Fibroblast of skin of scalp (primary cell): ENCODE measurements at places on chromosomes 4 and X.

DNA sequence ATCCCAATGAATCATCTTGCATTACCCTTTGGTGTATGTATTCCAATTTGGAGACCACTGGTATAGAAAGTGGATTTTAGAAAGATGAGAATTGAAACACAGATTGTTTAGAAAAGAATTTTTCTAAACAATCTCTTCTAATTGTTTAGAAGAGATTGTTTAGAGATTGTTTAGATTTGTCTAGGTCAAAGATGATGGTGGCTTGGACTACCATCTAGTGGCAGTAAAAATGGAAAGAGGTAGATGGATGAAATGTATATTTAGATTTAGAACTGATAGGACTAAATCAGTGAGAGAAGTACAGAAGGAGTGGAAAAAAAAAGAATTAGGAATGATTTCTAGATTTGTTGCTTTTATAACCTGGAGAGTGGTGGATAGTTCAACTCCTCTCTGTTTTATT, 70.6 kb downstream of the ARSJ start:
- DNase-seq, result no peak

DNA sequence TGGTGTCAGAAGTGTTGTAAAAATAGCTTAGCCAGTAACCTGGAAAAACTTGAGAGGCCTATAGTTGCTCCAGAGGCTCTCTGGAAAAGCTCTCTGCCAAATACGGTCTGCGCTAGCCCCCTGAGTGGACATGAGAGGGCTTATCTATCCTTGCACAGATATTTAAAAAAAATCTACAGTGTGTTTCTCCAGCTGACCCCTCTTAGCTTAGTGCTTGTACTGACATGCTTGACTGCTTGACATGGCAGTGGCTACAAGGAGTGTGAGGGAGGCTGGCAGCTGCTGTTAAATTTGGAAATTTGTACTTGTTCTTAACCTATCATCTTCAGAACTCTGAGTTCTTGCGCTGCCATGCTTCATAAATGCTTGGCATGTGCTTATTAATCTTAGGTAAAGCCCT, 229.2 kb downstream of the RBMX2 start:
- DNase-seq, result no peak

- peak; percentile 69 for DNase-seq
These were observed 7.2 kb downstream of the IBSP start for GRCh38 chr4:87806520-87806919.

- peak; percentile 0 for DNase-seq
These were observed 305.3 kb downstream of the PRR32 start for GRCh38 chrX:127124871-127125270.

DNA sequence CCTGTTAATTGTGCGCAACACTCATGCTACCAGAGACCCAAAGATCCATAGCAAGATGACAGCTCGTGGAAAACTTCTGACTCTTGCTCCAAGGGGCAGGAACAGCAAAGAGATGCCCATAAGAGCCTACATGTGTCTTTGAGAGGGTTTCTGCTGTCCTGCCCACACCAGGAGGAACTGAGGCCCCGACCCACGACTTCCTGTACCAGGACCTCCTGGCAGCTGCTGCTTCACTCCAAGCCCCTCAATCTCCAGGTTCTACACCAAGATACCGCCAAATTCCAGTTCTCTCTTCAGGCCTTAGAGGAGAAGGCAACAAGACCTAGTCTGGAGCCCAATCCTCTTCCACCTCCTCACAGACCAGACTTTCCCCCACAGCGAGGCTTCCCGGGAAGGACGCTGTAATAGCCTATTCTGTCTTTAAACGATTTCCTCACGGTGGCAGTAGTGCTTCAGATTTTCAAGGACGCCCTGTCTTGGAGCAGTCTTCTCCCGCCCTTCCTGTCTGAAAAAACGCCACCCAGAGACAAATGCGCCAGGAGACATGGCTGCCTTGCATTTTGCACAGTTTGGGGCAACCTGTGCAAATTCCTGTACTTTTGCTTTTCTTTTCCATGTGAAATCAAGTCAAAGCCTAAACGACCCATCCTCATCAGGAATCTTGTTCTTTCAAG, 230.2 kb upstream of the STK26 start:
- DNase-seq, result peak; percentile 2

DNA sequence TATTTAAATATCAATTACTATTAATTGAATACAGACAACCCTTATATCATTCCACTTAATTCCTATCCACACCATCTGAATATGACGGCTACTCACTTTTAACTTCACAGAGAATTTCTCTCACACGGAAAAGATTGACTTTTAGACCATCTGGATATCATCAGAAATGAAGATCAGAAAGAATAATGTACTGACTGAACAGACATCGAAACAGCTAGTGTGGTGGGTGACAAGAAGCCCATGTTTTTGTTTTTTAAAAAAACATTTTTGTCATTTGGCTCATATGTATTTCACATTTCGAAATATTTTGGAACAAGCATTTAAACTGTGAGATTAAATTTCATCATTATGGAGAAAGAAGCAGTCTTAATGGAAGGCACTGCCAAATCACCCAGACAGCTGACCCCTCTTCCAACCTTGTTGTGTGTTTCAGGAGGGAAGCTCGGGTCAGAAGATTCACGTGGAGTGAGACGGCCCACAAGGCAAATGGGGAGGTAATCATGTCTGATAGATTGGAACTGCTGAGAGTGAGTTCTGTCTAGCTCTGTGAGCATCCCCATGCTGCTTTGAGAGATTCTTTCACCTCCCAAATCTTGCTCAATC, 204.2 kb upstream of the RASGEF1B start:
- DNase-seq, result no peak

DNA sequence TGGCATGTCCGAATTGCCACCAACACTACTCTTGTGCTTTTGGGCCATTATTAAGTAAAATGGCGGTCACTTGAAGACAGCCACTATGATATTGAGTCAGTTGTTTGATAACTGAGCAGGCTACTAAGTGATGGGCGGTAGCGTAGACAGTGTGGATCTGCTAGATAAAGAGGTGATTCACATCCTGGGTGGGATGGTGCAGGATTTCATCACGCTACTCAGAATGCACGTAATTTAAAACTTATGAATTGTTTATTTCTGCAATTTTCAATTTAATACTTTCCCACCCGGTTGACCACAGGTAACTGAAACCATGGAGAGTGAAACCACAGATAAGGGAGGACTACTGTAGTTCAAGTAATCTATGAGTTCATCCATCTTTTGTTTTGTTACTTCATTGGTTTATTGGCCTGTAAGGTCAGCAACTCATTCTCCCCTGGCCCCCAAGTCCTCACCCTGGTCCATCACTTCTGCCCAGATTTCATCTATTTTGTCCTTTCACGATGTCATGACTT, 2.9 kb downstream of the ARAF start:
- DNase-seq, result no peak

GRCh38 chr4:108287834-108288413, 119.2 kb upstream of the LEF1 start:
- no peak for DNase-seq

DNA sequence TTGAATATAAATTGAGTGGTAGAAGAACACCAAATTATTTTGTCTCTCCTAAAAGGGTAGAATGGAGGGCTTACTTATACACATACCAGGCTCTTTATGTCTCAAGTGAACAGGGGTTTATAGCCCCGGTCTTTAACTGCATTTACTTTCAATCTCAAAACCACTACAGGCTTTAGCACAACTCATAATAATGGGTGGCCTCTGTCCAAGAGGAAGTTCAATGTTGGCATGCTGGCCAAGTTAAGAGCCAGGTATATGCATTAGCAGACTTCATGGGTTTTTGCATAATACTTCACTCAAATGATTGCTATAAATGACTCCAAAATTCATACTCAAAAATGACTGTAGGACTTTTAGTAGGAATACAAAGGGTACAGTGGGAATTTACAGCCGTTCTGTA, 118.5 kb upstream of the OTUD4 start:
- DNase-seq, result no peak

DNA sequence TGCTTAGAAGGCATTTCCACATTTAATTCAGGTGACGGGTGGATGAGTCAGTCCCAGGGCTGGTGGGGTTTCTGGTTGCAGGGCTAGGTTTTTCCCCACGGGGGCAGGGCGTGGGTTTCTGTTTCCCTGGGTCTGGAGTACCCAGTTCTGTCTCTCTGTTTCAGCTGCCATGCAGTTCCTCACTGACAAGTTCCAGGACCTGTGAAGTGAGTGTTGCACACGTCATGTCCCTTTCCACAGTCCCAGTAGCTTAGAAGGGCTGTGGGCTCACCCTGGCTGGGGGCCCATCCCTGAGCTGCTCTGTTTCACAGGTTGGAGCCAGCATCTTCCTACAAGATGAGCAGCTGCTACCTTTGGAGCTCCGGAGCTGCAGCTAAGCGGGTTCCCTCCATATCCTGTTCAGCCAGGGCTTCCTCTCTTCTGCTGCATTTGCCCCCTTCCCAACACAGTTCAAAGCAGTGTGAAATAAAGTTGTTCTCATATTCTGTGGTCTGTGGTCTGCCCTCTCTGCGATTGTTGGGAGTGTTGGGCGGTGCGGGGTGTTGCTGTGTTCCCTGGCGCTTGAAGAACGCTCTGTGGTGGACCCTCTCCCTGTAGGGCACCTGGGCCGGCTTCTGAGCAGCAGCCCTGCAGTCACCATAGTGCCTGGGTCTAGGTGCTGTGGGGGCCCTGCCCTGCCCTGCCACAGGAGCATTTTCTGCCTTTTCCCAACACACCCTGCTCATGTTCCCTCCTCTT, 3.9 kb downstream of the LOC101059915 start:
- DNase-seq, result no peak

DNA sequence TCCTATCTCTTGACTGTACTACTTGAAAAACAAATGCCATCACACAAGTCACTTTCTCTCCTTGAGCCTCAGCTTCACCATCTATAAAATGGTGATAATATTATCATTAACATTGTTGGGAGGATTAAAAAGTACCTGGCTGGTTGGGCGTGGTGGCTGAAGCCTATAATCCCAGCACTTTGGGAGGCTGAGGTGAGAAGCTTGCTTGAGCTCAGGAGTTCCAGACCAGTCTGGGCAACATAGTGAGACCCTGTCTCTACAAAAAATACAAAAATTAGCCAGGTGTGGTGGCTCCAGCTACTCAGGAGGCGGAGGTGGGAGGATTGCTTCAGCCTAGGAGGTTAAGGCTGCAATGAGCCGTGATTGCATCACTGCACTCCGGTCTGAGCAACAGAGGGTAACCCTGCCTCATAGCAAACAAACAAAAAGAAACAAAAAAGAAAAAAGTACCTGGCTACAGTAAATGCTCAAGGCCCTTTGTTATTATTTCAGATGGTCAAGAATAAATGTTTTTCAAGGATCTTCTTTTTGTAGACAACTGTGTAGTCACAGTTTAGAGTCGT, 120.3 kb downstream of the CHRNA9 start:
- no peak for DNase-seq

- no peak for DNase-seq
These were observed 43.0 kb downstream of the BANK1 start for GRCh38 chr4:101833480-101833879.

DNA sequence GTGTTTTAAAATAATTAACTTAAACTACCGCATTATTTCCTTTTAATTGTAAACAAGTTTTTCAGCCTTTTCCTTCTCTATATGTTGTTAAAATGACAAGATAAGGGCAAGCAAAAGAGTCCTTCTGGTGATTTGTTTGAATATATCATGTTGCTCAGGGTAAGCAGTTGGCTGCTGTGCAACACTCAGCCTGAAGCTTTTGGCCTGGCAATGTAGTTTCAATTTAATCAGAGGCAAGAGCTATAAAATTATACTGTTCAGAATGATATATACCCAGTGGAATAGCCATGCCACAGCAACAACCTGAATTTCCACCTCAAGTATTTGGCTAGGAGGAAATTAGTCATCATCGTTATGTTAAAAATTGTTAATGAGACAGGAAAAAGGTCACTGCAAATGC, 53.4 kb downstream of the GRXCR1 start:
- DNase-seq, result no peak

DNA sequence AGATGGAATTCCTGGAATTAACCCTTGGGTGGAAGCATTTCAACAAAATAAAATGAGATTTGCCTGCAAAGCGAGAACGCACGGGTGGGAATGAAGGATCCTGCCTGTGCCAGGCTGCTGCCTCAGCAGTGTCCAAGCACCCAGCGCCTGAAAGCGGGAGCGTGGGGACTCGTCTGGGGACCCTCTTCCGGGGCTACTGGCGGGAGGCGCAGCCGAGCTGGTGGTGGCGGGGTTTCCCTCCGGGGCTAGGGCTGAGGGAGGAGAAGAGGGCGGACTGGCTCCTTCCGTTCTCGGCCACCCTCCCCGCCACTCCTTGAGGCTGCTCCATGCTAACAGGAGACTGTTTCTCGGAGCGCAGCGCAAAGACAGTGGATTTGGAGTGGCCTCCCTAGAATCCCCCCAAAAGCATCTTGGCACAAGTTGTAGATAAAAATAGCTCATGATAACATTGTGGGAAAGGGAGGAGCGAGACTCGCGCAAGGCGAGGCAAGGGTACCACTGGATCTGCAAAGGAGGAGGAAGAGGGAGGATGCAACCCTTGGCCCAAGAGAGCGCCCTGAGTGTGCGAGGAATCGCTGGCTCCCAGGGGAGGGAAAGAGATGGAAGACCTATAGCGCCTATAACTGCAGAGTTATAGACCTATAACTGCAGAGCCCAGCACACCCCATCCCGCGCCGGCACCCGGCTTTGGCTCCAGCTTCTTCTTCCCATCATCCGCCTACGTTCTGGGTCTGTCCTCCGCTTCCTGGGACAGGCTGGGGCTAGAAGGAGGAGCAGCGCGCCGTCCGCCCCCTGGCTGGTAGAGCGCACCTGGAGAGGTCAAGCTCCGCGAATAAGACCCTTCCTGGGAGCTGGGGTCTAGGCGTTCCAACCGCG, 1.3 kb downstream of the HS3ST1 start:
- no peak for DNase-seq

DNA sequence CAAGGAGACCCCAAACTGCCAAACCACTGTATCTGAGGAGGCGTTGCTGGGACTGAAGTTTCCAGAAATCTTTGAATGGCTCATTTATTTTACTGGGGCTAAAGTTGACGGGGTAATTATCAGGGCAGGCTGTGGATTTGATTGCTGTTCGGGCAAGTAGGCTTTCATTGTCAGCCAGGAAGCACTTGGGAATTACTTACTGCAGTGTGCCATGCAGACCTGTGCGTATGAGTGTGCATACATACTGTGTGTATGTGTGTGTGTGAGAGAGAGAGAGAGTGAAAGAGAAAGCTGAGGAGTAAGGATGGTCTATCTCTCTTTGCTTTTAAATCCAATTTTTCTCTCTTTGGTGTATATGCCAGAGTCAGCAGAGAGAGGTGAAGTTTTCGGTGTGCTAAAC, 122.7 kb downstream of the NPNT start:
- DNase-seq, result no peak

GRCh38 chrX:38052096-38052495, 45.7 kb downstream of the SYTL5 start:
- peak; percentile 86 for DNase-seq

- DNase-seq, result no peak
These were observed 167.1 kb downstream of the NSUN7 start for GRCh38 chr4:40916880-40917279.

- DNase-seq, result no peak
These were observed 217.4 kb downstream of the GPAT3 start for GRCh38 chr4:83753260-83753659.

DNA sequence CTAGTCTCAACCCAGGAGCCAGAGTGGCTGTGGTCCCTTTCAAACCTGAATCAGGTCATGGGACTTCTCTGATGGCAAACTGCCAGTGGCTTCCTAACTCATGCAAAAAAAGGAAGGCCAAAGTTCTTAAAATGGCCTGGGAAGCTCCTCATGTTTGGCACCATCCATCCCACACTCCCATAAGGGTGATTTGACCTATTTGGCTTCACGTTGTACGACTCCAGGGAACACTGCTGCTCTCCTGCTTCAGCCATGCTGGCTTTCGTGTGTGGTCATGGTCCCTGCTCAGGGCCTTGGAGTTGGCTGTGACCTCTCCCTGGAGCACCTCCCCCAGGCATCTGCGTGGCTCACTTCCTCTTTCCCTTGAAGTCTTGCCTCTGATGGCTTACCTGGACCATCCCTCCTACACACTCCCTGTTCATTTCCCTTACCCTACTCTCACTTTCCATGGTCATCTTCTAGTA, 12.8 kb upstream of the TMSB4X start:
- no peak for DNase-seq
